ENCODE measurements at places on chromosomes 16 and 17. TPM values are rescaled to one million over a fixed set of nuclear protein-coding genes. Genes with fewer than 3 reads are reported as not detected.

Gene NPIPA8
- 0.05 TPM for total RNA-seq

GRCh38 chr17:2383628-2384167 lies 17.2 kb downstream of the MNT start:
- no peak overlapping the region for H3K27ac ChIP-seq
- H3K4me1 ChIP-seq: peaks cover 4% of the 10 kb centered on the region
- H3K27me3 ChIP-seq: no peaks in the 10 kb centered on the region
- H3K4me3 ChIP-seq: no peak overlapping the region
- no peak for DNase-seq
- H3K36me3 ChIP-seq: peaks cover 34% of the 10 kb centered on the region

Gene TEKT1
- total RNA-seq: 0.05 TPM

Gene CLEC3A
- total RNA-seq: 0.14 TPM

- no peak overlapping the region for H3K27ac ChIP-seq
- no peak for DNase-seq
- H3K4me3 ChIP-seq: no peak overlapping the region
- peaks cover 2% of the 10 kb centered on the region for H3K4me1 ChIP-seq
Measured at GRCh38 chr17:43784628-43785101, 4.4 kb downstream of the CFAP97D1 start.

Gene KRT17
- 195 TPM for total RNA-seq

DNA sequence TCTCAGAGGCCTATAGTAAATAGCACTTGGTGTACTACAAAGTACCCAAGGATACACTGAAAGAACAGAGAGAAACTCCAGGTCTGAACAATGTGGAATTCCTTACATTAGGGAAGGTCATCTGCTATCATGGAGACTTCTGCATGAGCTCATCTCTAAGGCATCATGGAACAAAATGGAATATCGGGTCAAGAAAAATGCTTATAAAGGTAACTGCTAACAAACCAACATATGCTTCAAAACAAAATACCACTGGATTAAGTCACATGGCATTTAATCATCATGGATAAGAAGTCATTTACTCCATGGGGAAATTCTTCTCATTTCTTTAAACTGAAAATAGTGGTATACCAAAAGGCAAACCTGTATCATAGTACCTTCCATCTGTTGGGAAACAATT lies 34.2 kb downstream of the TXNDC11 start:
- H3K36me3 ChIP-seq: peaks cover 44% of the 10 kb centered on the region
- H3K27me3 ChIP-seq: no peaks in the 10 kb centered on the region
- H3K4me1 ChIP-seq: no peaks in the 10 kb centered on the region
- no peak overlapping the region for H3K4me3 ChIP-seq

Gene GP1BA
- total RNA-seq: 0.14 TPM

Data from thymus (tissue), 14 donors.